Cerebellar nuclear complex (tissue), 1 donor: ENCODE measurements at places on chromosomes 12 and 14.

- DNase-seq, result no peak
Observed at GRCh38 chr12:75954749-75955148, 76.8 kb downstream of the PHLDA1 start.

DNA sequence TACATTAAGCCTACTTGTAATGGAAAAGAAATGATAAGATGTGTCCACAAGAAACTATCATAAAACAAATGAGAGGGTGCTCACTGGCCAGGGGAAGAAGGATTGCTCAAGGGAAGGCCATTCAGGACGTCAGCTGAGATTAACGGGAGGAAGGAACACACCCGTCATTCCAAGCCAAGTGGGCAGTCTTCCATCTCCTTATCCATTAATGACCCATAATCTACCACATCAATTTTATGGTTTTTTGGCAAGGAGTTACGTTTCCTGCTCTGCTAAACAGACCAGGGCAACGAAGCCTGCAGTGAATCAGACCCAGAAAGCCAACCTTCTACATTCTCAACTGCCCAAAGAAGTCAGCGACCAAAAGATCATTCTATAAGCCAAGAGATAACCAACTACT is 25.1 kb downstream of the PRKAB1 start:
- DNase-seq, result no peak

GRCh38 chr12:92581604-92582003 is 121.2 kb upstream of the PLEKHG7 start:
- no peak for DNase-seq

DNA sequence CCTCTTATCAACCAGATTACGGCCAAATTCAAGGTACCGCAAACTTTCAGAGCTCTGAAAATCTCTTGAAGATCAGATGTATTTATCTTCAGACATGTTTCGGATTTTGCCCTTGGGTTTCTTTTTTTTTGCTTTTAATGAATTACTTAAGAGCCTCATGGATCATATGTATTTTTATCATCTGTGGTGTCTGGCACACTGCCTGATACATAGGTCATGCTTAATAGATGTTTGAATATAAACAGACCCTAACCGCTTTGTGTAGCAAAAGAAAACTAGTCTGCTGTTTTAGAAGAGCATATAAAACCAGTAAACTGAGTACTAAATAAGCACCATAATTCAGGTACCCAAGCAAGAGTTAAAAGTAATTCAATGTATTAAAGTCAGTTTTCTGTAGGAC is 20.1 kb upstream of the TBK1 start:
- no peak for DNase-seq

GRCh38 chr12:99609455-99610181 is 37.9 kb upstream of the GARIN6 start:
- DNase-seq, result no peak

DNA sequence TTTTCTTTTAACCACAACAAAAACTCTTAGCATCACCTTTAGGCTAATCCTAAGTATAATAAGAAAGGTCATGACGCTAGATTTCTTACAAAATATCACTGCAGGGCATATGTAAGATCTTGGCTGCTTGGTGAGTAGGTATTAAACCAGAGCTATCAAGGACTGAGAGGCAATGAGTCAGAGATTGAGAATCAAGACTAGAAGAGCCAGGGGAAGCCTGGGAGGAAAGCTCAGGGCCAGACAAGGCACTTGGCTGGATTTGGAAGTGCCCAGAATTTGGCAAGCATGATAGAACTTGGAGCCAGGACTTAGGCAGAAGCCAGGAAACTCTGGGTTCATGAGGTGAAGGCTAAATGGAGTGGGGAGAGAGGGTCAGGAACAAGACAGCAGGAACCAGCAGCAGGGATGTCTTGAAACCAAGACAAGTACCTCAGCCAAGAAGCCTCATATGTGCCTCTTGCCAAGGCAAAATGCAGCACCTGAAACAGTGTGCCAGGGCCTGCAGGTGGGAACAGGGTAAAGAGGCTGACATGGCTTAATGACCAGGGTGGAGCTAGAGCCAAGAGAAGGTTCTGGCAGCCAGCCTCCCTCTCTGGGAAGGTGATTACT is 49.9 kb downstream of the PTHLH start:
- DNase-seq, result peak; percentile 30

DNA sequence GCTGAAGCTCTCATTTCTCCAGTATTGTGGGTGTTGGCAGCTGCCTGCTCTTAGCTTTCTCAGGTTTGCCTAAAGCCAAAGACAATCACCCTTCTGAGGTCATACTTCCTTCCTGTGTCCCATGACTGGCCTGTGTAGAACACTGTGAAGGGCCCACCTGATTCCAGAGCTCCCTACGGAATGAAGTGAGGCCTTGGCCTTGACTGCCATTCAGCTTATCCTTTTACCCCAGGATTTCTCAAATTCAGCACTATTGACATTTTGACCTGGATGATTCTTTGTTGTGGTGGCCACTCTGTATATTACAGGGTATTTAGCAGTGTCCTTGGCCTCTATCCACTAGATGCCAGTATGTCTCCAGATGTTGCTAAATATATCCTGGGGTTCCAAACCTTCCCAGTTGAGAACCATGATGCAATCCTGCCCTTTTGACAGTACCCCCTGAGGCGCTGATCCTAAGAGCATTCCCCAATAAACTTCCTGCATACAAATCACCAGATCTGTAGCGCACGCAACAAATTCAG is 112.3 kb upstream of the KRR1 start:
- no peak for DNase-seq

DNA sequence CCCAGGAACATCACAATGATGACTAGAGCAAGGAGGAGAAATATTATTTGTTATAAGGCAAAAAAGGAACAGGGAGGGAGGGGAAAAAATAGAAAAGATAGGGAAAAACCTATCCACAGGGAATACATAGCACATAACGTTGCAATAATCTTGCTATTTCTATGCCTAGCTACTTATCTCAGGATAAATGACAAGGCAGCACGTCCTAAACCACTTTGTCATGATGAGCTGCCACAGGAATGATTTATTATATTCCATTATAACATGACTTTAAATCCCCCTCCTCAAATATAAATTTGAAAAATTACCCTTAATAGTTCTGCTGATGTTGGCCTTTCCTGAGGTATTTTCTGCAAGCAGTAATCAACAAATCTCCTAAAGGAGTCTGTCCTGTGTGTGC is 76.7 kb downstream of the PEBP1 start:
- no peak for DNase-seq

- DNase-seq, result no peak
Observed at GRCh38 chr12:58596381-58596780, 323.9 kb downstream of the LRIG3 start.

DNA sequence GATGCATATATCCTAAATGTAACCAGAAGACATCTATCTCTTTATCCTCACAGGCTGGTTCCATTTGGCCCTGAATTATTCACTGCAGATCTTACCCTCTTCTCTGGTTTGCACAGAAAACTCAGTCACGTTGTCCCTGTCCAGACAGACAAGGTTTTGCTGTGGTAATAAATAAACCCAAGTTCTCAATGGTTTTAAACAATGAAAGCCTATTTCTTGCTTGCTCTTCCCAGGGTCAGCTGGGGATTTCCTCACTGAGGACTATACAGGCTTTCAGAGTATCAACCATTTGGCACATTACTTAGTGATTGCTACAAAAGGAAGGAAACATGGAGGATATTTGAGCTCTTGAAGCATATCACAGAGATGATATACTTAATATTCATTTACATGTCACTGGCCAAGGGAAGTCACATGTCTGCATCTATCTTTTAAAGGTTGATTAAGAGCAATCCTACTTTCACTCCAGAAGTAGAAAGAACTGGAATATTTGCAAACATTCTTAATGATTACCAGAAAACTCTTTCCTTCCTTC is 24.4 kb upstream of the E2F7 start:
- DNase-seq, result no peak

DNA sequence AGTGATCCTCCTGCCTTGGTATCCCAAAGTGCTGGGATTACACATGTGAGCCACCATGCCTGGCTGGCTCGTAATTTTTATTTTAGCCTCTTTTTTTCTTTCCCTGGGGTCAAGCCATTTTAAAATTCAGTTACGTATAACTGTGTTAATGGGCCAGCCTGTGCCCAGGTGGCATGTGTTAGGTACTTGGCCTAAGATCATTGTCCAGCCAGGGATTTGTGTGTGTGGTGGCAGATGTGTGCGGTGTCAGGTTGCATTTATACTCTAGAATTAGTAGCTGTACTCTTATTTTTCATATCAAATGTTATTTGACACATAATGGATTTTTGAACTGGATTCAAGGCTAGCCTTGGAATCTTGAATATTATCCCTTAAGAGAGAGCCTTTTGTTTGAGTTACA is 69.3 kb downstream of the FBXO34 start:
- no peak for DNase-seq

GRCh38 chr12:104494137-104494792 is 37.5 kb downstream of the CHST11 start:
- no peak for DNase-seq

- no peak for DNase-seq
Observed at GRCh38 chr12:19904819-19905218, 463.5 kb upstream of the PDE3A start.

- no peak for DNase-seq
Observed at GRCh38 chr14:68285421-68286179, 466.0 kb downstream of the RAD51B start.

DNA sequence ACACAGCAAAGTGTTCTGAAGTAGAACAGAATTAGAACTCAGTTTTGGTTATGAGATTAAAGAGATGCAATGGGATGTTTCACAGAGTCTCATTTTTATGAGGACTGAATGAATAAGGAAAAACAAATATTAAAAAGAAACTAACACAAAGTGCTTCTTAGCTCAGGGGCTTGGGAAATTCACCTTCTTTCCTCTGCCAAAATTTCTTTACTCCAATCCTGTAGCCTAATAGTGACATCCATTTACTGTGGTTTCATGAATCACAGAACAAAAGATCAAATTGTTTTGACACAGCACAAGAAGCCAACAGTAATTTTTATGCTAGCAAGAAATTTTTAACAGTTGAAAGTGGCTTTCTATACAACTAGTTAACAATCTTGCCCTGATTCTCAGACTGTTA is 37.7 kb downstream of the AREL1 start:
- no peak for DNase-seq

DNA sequence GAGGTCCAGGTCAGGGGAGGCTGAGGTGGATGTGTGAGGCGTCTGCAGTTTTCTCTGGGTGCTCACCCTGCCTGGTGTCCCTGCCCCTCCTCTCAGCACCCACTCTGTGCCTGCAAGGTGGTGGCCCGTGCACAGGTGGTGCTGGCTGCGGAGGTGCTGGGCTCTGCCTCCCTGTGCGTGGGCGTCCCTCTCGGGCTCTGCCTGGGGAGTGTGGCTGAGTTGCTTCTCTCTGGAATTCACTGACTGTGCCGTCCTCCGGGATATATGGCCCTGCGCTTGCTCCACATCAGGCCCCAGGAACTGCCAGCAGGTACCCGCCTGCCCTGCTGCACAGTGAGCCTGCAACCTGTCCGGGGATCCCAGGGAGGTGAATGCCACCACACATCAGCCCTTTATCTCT is 379.1 kb downstream of the TMEM121 start:
- DNase-seq, result no peak

DNA sequence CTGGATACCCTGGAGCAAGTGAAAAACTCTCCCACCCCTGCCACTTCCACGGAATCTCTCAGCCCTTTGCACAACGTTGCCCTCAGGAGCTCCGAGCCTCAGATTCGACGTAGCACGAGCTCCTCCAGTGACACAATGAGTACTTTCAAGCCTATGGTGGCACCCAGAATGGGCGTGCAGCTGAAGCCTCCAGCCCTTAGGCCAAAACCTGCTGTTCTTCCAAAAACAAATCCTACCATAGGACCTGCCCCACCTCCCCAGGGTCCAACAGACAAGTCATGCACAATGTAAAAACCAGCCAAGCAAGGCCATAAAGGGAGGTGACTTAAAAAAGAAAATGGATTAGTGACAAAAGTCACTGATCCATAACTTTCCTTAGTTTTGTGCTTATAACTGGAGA is 79.7 kb downstream of the KICS2 start:
- DNase-seq, result no peak

- no peak for DNase-seq
Observed at GRCh38 chr12:14885718-14886221, at the start of gene MGP. Gene MGP, minus strand, starts transcription at chr12:14885854. Its CDS starts 63 bp downstream, at chr12:14885791.

GRCh38 chr12:76804435-76804976 is 40.6 kb downstream of the ZDHHC17 start:
- no peak for DNase-seq

DNA sequence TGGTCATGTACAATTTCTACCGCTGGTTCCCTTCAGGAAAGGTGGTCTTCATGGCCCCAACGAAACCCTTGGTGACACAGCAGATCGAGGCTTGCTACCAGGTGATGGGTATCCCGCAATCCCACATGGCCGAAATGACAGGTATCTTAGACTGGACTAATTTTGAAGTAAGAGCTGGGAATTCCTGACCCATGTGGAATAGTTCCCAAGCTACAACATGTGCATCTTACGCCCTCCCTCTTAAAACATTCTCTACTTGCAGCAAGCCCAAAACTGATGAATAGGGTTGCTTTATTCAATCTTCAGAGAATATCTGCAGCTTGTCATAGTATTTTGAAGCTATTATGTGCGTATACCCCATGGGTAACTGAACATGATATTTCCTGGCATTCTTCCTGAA is 669 bp downstream of the FANCM start:
- DNase-seq, result no peak

GRCh38 chr12:116583129-116583694 is 24.0 kb downstream of the MAP1LC3B2 start:
- no peak for DNase-seq

DNA sequence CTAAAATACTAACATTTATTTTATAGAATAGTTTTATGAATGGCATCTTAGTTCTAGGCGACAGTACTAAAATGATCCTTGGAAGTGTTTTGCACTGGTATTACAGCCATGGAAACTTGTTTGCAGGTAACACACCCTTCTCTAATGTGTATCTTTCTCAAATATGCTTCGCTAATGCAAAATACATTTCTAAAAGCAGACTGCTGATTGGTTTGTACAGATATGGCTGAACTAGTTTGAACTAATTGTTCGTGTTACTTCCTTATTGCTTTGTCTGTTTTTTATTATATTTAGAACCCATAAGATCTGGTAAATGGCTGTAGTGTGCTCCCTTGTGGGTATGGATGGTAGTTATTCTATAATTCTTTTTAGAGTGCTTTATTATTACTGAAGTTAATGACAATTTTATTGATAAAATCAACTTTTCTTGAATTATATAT is 53.0 kb downstream of the ATF7IP start:
- DNase-seq, result no peak

- DNase-seq, result no peak
Observed at GRCh38 chr12:113796066-113796827, 169.9 kb downstream of the RBM19 start.

DNA sequence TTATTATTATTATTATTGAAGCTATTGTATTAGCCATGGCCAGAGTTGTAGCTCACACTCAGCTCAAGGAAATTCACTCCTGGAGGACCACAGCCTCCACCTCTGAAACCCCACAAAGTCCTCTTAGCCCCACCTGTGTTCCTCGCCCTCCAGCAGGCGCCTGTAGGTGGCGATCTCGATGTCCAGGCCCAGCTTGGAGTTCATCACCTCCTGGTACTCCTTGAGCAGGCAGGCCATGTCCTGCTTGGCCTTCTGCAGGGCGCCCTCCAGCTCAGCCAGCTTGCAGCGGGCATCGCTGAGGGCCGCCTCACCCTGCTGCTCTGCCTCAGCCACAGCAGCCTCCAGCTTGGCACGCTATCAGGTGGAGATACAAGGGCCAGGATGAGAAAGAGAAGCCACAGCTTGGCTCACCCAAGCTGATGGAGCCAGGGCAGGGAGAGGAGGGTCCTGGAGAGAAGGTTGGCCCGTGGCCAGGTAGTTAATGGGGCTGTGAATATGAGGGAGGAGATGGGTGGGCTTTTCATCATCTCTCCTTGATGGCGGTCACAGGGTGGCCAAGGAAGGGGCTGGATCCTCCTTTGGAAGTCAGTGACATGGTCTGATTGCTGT is 5.1 kb downstream of the KRT85 start:
- no peak for DNase-seq
